ENCODE measurements at places on chromosomes 6 and 20.

DNA sequence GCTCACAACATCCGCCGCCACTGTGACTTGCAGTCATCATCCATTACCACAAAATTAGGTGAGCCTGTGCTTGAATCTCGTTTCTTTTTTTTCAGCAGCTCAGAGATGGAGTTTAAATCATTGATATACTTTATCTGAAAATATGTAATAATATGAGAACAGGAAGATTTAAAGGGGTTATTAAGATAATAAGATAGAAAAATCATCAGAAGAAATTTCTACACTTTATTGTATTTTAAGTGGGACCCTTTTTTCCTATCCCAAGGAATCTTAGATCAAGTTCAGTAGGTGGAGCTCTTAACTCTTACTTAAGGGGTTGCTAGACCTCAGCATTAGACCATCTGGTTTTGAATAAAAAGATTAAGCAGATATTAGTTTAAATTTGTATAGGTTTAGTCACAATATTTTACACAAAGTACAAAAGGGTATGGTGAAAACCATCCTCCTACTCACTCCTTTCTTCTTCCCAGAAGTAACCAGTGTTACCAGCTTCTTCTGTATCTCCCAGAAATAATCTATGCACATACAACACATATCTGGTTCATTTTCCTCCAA, 9.4 kb upstream of the NCOA7 start:
- peak; percentile 28 for DNase-seq

DNA sequence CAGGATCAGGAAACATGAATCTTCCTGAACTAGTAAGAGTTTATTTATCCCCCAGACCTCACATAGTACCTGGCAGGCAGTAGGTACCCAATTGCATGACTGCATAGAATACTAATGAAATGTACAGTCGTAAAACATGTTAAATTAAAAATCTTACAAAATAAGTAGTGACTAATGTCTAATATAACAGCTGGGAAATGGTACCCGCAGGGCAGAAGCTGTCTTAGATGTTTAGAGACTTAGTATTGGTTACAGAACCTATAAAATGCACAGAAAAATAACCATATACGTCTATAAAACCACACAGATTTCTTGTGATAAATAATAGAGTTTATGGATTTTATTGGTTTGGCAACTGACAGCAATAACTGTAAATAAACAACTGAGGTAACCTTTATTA, 139.1 kb upstream of the GMDS start:
- DNase-seq: no peak

DNA sequence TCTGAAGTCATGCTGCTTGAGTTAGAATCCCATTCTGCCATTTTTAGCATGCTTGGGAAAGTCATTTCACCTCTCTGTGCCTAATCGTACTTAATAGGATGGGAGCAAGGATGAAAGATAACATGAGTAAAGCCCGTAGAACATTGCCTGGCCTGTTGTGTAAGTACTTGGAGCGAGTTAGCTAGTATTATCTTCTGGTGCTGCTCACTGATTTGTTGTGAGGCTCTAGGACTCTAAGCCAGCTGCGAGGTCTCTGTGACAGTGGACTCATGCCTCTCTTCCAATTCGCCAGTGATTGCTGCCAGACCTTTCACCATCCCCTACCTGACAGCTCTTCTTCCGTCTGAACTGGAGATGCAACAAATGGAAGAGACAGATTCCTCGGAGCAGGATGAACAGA, 17.8 kb downstream of the TAF8 start:
- DNase-seq: no peak

DNA sequence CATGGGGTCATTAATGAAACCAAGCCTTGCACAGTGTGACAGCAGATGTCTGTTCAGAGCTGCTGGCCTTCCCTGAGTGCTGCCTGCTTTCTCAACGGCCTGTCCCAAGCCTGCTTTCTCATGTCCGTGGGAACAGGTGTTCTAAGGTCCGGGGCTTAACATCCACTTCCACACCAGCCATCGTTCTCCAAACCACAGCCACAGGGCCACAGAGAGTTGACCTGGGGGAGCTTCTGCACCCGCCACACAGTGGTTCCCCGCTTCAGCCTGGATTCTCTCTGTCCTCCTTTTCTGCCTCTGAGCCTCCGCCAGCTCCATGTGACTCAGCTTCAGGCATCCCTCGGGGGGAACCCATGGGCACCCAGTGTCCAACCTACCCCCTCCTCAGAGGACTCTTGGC, 26.9 kb upstream of the PPP1R3G start:
- DNase-seq: no peak

DNA sequence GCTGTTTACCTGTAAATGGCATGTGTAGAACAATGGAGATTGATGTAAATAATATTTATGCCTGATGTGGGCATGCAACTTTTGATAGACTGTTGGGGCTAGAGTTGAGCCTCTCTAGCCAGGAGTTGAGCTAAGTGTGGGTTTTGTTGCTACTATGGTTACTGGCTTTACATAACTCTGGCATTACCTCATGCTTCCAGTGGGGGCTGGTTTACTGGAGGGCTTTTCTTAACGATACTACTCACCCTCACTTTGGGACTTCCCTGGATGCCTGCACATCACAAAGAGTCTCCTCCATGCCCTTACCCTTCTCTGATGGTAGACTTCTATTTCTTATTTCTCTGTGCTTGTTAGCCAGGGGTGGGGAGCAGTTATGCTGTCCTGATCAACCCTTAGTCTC, 524.6 kb upstream of the CDH4 start:
- no peak for DNase-seq

DNA sequence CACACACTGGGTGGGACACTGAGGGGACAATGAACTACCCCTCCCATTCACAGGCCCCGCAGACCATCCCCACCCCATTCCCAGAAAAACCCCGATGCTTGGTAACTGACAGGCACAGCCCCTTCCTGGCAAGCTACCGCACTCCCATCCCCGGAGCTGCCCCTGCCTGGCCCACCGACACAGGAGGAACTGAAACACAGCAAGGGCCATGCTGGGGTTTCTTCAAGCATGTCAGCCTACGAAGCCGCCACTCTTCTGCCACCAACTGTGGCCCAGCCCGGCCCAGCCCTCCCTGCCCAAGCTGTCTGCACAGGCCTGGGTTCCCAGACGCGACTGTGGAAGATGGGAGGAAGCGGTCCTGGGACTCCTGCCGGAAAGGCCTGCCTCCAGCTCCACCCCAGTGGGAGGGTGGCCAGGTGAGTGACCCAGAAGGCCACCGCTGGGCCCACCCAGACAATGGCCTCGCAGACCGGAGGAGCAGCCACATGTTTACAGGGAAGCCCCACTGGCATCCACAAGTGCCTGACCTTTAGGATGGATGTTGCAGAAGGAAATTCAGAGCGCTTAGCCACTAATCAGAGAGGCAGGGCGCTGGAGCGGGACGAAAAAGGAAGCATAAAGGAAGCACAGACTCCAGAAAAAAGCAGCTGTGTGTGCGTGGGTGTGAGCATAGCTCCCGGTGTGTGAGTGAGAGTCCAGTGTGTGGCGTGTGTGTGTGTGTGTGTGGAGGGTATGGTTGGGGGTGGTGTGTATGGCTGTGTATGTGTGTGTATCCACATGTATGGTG, 91.6 kb downstream of the PRND start:
- no peak for DNase-seq

- no peak for DNase-seq
Observed at GRCh38 chr6:112398686-112399085, 51.6 kb downstream of the RFPL4B start.

GRCh38 chr6:37536491-37537190, 36.9 kb upstream of the CCDC167 start:
- peak; percentile 79 for DNase-seq

DNA sequence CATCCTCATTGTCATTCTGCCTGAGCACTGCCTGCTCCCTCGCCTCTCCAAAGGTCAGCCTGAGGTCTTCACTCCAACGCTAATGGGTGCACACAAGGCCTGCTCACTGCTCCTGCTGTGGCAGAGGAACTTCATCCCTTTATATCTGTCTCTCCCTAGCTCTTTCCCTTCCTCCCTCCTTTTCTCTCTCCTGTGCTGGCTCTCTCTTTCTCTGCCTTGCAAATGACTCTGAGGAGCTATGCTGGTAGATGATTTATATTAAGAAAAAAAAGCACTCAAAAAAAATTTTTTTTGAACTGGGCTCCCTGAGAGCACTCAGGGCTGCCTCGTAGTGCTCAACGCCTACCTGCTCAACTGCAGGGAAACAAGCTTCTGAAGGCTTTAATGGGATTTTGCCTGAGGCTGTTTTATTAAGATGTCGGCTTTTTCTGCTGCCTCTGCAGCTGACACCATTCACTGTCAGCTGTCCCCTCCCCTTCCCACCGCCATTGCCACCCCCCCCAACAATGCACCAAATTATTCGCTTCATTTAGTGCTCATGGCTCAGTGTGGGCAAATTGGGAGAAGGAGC, 137.7 kb upstream of the DEFB112 start:
- DNase-seq: peak; percentile 15

- no peak for DNase-seq
Observed at GRCh38 chr6:166174031-166174430, 6.4 kb upstream of the TBXT start.

GRCh38 chr6:6696867-6697531, 108.5 kb downstream of the LY86 start:
- DNase-seq: peak; percentile 10

GRCh38 chr20:16352321-16352720, 220.9 kb downstream of the KIF16B start:
- no peak for DNase-seq

- DNase-seq: no peak
Observed at GRCh38 chr6:84526631-84527030, 237.8 kb downstream of the TBX18 start.

DNA sequence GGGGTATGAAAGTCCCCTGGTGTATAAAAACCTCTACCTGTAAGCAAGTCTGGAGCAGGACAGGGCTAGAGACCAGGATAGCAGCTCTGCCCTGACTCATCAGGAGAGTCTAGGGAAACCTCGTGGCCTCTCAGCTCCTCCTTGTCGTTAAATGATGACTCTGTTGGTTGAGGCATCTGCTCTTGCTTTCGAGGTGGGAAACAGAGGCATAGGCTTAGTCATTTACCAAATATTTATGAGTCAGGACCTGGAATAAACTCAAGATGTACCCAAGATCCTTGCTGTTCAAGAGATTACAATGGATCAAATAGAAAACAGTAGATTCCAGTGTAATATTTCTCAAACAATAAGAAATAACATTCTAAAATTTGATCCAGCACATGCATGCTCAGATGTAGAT, 5.5 kb downstream of the MANBAL start:
- DNase-seq: no peak

DNA sequence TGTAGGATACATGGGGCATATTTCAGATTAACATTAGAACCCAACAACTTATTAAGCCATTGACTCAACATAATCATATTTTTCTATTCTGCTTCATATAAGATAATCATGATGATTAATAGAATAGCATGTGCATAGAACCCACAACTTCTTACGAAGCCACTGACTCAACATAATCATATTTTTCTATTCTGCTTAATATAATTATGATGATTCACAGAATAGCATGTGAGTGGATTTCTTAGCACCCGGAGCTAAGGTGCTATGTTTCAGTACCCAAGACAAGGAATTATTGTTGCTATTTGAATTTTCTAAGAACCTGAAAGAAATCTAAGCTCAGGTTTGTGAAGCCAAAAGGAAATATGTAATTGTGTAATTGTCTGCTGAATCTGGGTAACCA, 96.8 kb downstream of the TENT5A start:
- DNase-seq: no peak

GRCh38 chr6:97456070-97456469, 173.1 kb upstream of the MMS22L start:
- no peak for DNase-seq

GRCh38 chr20:43541214-43541613, 17.6 kb upstream of the SGK2 start:
- no peak for DNase-seq

GRCh38 chr20:25290646-25291431, 43.0 kb downstream of the PYGB start:
- DNase-seq: no peak

DNA sequence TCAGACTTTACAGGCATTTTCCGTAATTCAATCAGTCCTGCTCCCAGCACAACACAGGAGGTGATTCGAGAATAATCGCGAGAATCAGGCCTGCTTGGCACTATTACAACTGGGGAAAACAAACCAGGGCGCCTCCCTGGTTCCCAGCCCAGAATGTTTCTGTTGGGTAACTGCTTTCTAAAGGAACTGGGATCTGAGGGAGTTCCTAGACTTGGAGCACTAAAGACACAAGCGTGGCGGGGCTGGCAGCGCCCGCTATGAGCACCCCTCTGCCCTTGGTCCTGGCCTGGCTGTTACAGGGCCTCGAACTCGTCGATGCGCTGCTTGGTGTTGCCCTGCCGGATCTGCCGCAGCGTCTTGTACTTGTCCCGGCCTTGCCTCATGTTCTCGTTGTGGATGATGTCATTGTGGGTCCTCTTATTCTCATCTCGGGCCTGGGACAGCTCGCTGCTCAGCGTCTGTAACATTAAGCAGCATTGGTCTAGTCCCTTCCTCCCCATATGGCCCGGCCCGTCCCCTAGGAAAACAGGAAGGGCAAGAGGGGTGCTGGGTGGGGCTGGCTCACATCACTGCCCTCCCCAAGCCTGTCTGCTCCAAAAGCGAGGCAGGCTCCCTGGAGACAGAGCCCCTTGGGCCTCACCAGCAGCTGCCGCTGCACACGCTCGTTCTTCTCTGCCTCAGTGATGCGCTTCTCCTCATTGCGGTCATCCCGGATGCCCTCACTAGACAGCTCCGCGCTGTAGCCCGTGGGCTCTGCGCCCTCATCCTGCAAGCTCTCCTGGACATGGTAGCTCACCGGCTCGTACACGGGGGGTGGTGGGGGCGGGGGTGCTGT, 52.3 kb downstream of the EZR start:
- DNase-seq: no peak

DNA sequence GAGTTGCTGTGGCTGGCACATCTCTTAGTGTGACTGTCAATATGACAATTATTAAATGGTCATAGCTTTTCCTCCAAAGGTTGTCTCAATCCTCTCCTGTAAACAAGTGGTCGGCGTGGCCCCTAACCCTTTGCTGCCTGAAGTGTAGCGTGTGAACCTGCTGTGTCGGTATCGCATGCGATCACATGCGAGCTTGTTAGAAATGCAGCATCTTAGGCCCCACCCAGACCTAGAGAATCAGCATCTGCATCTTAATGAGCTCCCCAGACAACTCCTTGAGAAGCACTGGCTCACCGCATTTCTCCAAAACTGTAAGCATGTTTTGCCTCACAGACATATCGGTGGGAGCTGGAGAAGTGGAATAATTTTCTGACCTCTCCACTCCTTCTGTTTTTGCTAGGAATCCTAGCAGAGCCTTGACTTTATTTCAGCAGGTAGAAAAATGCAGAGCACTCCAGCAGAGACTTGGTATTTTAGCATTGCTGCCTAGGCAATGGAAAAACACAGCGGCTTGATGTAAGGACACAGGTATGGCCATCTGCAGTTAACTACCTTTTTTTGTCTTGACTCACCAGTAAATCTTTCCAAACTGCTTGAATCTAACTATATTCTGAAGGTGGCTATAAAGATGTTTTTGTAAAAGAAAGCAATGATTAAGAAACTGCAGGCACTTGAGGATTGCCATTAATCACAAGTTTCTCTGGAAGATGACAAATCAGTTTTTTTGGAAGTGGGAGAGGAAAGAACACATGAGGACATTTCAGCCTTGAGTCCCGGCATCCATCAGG, 67.6 kb downstream of the PSMG4 start:
- DNase-seq: no peak
